PC-3 (cell line): ENCODE measurements at places on chromosomes 12 and 14.
A peak's percentile ranks its signal among the peaks of the same experiment; 100 is the strongest.

DNA sequence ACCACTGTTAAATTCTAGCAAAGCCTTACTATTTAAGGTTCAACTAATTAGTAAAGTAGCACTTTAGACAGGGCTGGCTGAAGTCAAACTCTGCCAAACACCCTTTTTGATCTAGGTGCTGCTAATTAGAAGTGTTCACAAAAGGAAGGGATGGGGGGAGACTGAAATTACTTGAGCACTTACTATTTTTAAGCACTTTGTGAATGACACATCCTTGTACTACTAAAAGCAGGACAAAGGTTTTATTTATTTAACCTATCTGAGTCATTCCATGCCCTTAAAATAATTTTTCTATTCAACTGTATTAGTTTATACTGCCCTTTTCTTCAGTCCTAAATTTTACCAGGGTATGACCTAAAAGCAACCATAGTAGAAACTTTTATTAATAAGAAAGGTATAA, 20.1 kb downstream of the MBIP start:
- DNase-seq = peak; percentile 46

- no peak for DNase-seq
Observed at GRCh38 chr14:105010891-105011291, 10.0 kb downstream of the CDCA4 start.

- no peak for DNase-seq
Observed at GRCh38 chr14:47730296-47730695, 54.9 kb upstream of the MDGA2 start.

- no peak for DNase-seq
Observed at GRCh38 chr12:114815026-114815795, 131.2 kb upstream of the TBX3 start.

DNA sequence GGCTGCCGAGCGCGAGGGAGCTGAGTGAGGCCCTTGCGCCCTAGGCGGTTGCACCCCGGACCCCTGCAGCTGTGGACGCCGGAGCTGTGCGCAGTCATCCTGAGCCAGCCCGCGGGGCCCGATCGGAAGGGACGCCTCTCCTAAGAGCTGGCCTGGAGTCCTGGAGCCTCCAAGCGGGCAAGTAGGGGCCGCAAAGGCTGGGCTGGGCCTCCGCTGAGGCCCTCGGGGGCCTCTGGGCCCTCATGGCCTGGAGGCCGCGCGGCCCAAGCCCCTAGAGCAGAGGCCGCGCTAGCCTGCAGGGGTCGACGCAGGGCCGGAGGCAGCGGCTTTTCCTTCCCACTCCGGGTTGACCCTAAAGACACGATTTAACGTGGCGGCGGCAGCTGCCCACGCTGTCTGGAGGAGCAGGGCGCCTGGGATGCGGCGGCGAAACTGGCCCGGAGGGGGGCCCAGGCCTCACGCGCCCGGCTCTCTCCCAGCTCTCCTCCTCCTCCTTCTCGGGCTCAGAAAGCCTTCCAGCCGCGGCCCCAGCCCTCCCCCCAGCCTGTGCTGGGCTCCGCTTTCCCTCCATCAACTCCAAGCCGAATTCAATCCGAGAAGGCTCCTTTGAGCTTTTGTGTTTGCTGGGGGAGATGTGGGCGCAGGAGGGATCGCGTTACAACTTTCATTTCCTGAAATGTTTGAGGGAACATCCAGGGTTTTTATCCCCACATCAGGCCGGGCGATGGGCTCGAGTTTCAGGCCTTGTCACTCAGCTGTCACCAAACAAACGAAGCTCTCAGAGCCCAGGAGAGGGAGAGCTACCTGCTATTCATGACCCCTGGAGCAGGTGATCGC, 11.6 kb downstream of the SIX1 start:
- peak; percentile 42 for DNase-seq

- DNase-seq = no peak
Observed at GRCh38 chr12:70520847-70521246, 116.4 kb downstream of the PTPRB start.

DNA sequence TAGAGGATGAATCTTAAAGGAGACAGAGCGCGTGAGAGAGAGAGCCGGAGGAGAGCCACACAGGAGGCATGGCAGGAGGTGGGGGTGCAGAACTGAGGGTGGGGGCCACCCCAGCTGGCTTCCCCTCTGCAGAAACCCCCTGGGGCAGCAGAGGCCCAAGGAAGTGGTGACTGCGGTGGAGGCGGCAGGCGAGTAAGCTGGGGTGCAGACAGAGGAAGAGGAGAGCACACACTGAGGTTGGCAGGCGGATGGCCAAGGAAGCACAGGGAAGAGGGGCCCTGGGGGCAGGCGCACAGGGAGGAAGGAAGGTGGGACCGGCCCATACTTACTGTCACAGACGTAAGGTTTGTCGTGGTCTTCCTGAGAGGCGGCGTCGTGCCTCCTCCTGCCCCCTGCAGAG, 179.8 kb downstream of the DPF3 start:
- no peak for DNase-seq

DNA sequence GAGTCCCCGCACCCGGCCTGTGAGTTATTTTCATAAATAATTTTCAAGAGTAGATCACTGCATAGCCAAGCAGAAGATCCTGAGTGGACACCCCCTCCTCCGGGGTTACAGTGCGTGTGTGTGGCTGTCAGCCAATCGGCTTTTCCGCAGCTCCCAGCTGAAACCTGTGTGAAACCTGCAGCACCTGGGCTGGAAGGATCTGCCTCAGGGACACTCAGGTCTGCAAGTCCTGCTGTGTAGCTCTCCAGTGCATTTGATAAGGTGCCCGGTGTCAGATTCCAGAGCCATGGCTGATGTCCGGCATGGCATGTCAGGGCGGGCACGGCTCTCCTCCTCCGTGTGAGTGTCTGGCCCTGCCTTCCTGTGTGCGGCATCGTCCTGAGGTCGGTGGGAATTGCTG, 124.8 kb downstream of the GLT1D1 start:
- no peak for DNase-seq

DNA sequence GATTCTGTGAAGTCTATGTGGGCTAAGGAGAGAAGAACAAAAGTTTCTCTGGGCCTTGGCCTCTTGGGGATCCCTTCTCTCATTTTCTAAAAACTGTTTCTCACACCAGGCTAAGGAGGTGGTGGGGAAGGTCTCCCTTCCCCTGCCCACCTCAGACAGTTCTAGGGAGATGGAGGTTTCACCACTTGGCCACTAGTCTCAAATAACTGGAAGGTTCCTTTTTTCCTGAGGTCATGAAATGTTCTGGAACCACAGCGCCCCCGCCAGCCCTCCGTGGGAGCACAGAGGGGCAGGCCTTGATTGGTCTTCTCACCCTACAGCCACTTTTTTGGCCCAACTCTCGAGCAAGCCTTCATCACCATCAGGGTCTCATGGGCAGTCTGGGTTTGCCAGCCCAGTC, 12.6 kb downstream of the C12orf43 start:
- no peak for DNase-seq

DNA sequence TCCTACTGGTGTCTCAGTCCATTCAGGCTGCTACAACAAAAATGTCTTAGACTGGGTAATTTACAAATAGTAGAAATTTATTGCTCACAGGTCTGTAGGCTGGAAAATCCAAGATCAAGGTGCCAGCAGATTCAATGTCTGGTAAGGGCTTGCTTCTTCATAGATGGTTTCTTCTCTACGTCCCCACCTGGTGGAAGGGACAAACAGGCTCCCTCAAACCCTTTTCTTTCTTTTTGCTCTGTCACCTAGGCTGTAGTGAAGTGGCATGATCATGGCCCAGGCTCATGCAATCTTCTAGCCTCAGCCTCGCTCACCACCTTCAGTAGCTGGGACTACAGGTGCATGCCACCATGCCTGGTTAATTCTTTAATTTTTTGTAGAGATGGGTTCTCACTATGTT, 106.8 kb upstream of the RPH3A start:
- DNase-seq = no peak

DNA sequence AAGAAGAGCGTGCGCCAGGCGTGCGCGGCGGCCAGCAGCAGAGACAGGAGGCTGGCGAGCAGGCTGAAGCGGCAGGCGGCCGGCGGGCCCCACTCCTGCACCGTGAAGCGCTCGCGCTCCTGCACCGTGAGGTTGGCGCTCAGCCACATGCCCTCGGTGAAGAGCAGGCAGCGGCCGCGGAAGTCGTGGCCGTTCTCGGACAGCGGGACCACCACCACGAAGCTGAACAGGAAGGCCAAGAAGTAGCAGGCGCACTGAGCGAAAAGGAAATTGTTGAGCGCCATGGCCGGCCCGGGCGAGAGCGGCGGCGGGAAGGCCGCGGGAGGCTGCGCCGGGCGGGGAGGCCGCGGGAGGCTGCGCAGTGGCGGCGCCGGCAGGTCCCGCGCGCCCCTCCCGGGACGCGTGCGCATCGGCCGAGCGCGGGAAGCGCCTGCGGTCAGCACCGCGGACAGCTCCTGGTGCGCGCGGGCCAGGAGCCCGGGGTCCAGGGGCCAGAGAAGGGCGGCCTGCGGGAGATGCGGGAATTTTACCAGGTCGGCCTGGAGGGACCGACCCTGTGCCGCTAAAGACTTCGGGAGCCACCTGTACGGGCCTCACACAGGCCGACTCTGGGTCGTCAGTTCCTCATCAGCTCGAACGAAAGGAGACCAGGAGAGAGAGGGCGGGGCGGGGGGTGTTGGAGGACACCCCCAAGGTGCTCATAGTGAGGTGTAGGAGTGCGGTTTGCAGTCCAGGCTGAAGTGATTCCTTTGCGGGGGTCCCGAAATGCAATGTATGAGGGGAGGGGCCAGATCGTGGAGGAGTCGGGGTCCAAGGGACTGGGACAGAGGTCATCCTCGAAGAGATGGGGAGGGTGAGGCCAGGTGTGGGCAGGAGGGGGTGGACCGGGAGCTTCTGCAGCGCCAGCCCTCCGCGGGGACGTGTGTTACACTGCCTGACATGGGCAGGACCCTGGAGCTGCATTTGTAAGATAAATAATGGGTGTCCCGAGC, at the start of gene TMEM179:
Gene TMEM179, minus strand, starts transcription at position 315 of the 992 bp plus-strand sequence. Its CDS starts 31 bp downstream, at position 284.
- DNase-seq = peak; percentile 16

DNA sequence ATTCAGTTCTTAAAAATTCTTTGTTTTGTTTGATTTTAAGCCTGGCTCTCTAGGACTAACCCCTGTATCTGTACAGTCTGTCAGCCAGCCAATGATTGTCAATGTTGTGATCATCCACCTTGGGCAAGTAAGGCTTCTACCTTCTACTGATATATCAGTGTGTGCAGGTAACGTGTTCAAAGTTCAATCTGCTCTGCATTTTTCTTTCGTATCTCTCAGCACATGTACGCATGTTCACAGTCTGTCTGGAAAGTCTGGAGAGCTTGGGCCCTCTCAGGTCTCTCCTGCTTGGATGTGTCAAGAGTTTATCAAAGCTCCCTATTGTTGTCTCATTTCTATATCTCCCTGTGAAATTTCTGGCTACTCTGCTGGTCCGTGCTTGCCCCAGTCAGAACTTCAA, 138.6 kb upstream of the VRK1 start:
- DNase-seq = no peak

- DNase-seq = peak; percentile 15
Observed at GRCh38 chr14:26765301-26765700, 167.5 kb upstream of the NOVA1 start.

GRCh38 chr12:66638666-66639065, 40.2 kb downstream of the GRIP1 start:
- no peak for DNase-seq

DNA sequence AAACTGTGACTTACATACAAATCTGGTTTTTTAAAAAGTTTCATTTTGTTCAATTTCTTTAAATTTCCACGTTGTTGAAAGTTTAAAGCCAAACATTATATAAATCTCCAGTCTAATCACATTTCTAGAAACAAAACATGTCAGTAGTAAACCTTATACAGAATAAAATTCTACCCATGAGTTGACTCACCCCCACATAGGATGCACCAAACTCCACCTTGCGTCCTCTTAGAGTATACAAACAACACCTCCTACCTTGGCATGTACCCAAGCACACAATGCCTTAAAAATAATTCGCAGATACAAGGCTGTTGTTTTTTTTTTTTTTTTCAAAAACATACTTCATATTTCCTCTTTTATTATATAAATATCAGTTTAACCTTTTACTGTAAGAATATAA, 3.3 kb downstream of the FBXL14 start:
- peak; percentile 59 for DNase-seq

GRCh38 chr12:64450711-64451486, 1.0 kb upstream of the TBK1 start:
- peak; percentile 25 for DNase-seq

DNA sequence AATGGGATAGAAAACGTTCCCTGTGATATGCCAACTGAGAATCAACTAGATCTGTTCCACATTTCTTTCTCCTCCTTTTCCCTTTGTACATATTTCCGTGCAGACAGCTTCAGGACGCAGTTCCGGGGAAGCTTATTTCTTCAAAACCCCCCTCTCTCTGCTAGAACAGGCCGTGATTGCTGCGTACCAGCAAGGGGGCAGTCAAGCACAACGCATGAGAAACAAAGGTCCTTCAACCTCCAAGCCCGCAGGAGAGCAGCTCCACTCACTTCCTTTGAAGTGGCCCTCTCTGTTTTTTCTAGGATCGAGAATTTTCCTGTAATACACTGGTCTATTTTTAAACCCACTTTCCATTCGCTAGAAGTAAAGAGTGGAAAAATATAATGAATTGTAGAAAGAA, 80.8 kb downstream of the ZNF664 start:
- peak; percentile 32 for DNase-seq

DNA sequence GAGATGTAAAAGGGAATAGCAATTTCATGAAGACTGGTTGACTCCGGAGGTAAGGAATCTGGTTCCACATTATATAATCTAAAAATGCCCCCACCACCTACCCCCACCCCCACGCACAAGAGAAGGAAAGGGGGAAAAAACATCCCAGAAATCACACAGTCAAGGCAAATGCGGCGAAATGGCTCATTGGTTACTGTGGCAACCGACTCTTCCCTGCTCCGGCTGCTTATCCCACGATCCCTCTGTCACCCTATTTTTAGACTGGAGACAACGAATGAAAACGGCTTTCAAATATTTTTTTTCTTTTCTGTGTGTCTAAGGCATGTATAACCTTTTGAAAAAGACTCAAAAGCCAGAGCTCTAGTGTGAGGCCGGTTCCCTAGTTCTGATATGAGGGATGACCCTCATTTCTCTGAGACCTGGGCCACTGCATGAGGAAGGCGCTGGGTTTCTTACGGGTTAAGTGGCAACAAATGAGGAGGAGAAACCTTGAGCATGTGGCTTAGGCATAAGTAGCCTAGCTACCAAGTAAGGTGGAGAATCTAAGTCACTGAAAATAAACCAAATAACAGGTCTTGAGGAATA, 148.3 kb upstream of the GRIN2B start:
- no peak for DNase-seq

- DNase-seq = no peak
Observed at GRCh38 chr12:109606320-109607028, 32.9 kb downstream of the MVK start.

- DNase-seq = peak; percentile 33
Observed at GRCh38 chr14:95319312-95320077, at the start of gene CLMN. TSS of gene CLMN (minus strand) at chr14:95319908. CDS start at chr14:95319792, 116 bp downstream.

GRCh38 chr14:59435987-59436386, 29.2 kb downstream of the GPR135 start:
- DNase-seq = no peak
